CD4-positive, alpha-beta T cell treated with Interleukin-15 for 4 hours (primary cell): ENCODE measurements at places on chromosomes 4 and X.

GRCh38 chrX:67730296-67730695 is 186.5 kb downstream of the AR start:
- no peak for DNase-seq

- no peak for DNase-seq
Measured at GRCh38 chr4:2812612-2813354, 19.9 kb downstream of the SH3BP2 start.

GRCh38 chr4:120819805-120820437 is 102.6 kb downstream of the PRDM5 start:
- DNase-seq: no peak

GRCh38 chr4:182729516-182729915 is 187.7 kb downstream of the DCTD start:
- DNase-seq: no peak

- no peak for DNase-seq
Measured at GRCh38 chr4:42149004-42149403, 3.5 kb downstream of the BEND4 start.

DNA sequence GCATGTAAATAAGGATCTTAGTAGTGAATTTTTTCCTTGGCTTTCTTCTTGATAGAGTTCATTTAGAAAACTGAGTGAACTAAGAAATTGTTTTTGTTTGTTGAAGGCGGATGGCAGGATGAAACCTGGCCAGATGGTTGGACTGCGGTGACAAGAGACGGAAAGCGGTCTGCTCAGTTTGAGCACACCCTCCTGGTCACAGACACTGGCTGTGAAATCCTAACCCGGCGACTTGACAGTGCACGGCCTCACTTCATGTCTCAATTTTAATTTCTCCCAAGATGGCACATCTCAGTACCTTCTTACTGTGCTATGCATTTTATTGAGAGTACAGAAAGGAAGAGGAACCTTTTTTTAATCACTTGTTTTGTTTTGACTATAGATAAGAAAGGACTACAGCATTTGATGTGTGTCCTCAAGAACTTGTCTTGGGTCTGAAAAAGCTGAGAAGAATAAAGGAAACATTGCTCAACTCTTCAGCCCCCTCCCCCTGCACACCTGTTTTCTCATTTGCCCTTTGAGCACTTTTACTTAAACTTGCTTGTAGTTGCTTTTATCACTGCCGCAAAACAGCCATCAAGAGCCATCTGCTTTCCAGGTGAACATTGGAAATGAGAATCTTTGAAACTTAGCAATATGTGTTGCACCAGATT is 27.4 kb downstream of the ADH5 start:
- no peak for DNase-seq

- DNase-seq: no peak
Measured at GRCh38 chr4:122712782-122713181, 19.7 kb upstream of the BBS12 start.
